ENCODE measurements at places on chromosomes 5 and 9.

DNA sequence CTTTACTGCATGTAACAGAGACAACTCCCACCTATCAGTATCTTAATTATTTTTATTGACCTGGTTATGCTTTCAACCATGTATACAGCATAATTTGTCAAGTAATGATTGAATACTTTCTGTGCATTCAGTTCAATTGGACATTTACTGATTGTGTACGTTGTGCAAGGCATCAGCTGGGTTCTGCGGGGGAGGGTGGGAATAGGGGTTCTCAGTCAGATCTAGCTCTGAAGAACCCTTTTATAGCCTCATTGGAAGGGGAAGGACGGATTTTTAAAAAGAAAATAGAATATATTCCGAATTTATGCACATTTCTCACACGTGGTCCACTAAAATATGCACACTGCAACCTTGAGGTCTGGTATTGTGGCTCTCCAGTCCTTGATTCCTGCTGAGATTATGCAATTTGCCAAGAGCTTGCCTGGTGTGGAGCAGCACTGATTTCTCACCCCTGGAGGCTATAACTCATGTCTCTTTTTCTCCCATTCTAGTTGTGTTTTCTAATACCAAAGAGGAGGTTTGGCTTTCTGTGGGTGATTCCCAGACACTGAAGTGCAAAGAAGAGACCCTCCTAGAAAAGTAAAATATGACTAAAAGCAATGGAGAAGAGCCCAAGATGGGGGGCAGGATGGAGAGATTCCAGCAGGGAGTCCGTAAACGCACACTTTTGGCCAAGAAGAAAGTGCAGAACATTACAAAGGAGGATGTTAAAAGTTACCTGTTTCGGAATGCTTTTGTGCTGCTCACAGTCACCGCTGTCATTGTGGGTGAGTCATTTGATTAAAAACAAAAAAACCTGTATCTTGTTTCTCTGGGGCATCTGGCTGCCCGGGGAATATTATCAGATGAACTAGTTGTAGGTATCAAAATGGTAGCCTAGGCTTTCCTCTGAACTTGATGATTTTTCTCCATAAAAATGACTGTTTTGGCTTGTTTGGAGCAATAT lies 1.7 kb downstream of the SLC1A3 start:
- H3K27ac ChIP-seq = no peak overlapping the region
- no peaks in the 10 kb centered on the region for H3K36me3 ChIP-seq
- H3K27me3 ChIP-seq = no peaks in the 10 kb centered on the region

GRCh38 chr5:8961956-8962355 lies 583.9 kb downstream of the SEMA5A start:
- H3K36me3 ChIP-seq = no peaks in the 10 kb centered on the region
- peaks cover 4% of the 10 kb centered on the region for H3K4me1 ChIP-seq
- no peak overlapping the region for H3K27ac ChIP-seq
- H3K27me3 ChIP-seq = no peaks in the 10 kb centered on the region

DNA sequence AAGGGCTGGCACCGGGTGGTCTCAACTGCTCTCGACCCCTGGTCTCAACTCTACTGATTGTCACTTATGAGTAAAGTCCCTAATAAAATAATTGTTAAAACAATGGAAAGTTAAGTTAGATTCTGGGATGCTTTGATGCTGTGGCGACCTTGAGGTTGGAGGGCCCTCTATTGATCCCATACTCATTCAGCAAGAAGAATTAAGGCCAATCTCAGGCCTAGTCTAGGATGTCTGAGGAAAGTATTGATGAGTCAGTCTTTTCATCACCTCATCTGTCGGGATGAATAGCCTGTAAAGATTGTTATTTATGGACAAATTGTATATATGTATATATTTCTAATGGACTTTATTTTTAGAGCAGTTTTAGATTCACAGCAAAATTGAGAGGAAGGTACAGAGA lies 50.8 kb downstream of the WDR36 start:
- H3K4me1 ChIP-seq = no peaks in the 10 kb centered on the region
- H3K27me3 ChIP-seq = no peaks in the 10 kb centered on the region
- H3K4me3 ChIP-seq = no peak overlapping the region
- H3K36me3 ChIP-seq = no peaks in the 10 kb centered on the region
- DNase-seq = no peak

GRCh38 chr5:59460368-59461153 lies 433.0 kb downstream of the PDE4D start:
- no peaks in the 10 kb centered on the region for H3K27me3 ChIP-seq
- H3K4me1 ChIP-seq = no peaks in the 10 kb centered on the region
- H3K27ac ChIP-seq = no peak overlapping the region
- H3K36me3 ChIP-seq = no peaks in the 10 kb centered on the region

DNA sequence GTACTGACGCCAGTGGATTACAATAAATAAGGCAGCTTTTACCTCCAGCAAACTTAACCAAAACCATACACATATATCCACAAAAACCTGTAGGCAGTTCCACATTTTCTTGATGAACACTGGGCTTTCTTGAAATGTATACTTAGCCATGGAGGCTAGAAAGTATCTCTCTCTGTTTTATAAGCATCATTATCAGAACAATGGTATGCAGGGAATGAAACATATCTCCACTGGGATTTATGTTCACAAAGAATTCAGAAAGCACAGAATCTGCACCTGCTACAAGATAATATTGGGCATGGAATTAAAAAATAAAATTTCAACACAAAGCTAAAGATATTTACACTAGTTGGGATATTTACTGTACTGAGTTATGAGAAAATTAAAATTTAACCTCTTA lies 126.1 kb upstream of the RASA1 start:
- H3K4me3 ChIP-seq = no peak overlapping the region
- H3K36me3 ChIP-seq = no peaks in the 10 kb centered on the region
- no peaks in the 10 kb centered on the region for H3K4me1 ChIP-seq
- DNase-seq = no peak

GRCh38 chr5:106521701-106522100 lies 1149.0 kb downstream of the EFNA5 start:
- no peaks in the 10 kb centered on the region for H3K27me3 ChIP-seq
- no peaks in the 10 kb centered on the region for H3K36me3 ChIP-seq
- no peak for DNase-seq
- H3K27ac ChIP-seq = no peak overlapping the region
- no peak overlapping the region for H3K4me3 ChIP-seq

DNA sequence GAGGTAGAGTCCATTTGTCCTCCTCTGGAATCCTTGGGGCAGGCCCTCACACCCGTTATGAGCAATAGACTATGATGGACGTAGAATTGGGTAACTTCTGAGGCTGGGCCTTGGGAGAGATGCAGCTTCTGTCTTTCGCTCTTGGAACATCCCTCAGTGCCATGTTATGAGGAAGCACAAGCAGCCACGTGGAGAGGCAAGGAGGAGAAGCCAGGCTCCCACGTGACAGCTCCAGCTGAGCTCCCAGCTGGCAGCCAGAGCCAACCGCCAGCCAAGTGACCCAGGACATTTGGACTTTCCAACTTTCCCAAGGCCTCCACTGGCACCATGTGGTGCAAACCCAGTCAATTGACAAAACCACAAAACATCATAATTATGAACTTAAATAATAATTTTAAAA lies 43.0 kb upstream of the BOD1 start:
- no peaks in the 10 kb centered on the region for H3K27me3 ChIP-seq
- H3K4me1 ChIP-seq = peaks cover 6% of the 10 kb centered on the region
- H3K4me3 ChIP-seq = no peak overlapping the region
- H3K36me3 ChIP-seq = no peaks in the 10 kb centered on the region
- DNase-seq = no peak
- H3K27ac ChIP-seq = no peak overlapping the region

- DNase-seq = no peak
- H3K36me3 ChIP-seq = no peaks in the 10 kb centered on the region
- H3K4me1 ChIP-seq = no peaks in the 10 kb centered on the region
- H3K27me3 ChIP-seq = no peaks in the 10 kb centered on the region
Observed at GRCh38 chr9:99197987-99198386, 23.8 kb downstream of the ALG2 start.

- no peaks in the 10 kb centered on the region for H3K4me1 ChIP-seq
- no peaks in the 10 kb centered on the region for H3K27me3 ChIP-seq
- DNase-seq = no peak
- H3K4me3 ChIP-seq = no peak overlapping the region
- no peak overlapping the region for H3K27ac ChIP-seq
Observed at GRCh38 chr9:82558855-82559630, 503.9 kb downstream of the RASEF start.

DNA sequence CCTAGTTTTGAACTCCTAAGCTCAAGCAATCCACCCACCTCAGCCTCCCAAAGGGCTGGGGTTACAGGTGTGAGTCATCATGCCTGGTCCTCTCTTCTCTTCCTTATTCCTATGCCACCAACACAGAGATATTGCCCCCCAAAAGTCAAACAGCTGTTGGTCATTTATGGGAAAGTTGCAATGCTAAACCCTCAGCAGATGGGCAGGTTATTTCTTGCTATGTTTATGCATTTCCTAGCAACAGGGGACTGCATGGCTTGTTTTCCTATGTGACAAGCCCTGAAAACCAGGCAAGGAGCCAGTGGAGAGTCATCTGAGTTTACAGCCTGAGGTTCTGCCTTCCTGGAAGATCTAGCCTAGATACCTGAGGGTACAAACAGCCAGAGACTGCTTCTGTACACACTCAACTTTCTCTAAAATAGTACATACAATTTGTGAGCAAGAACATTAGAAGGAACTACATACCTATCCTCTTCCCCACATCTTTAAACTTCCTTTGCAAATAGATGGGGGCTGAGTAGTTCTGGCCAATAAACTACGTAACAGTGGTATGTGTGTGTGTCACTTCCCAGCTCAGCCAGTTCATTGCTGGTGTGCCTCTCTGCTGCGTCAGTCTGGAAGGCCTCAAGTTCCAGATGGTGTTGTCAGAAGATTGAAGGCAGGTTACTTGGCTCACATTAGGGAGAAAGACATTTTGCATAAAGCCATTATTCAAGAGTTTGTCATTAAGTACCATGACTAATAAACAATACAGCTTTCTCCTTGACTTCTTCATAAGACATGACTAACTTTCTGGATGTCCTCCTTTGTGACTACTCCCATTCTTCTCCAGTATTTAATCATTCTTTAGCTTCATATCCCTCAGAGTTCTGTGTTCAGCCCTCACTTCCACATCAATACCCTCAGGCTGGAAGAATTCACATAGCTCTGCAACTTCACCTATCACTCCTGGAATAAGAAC lies 65.3 kb downstream of the CSNK1A1 start:
- no peak overlapping the region for H3K27ac ChIP-seq
- H3K4me3 ChIP-seq = no peak overlapping the region
- H3K4me1 ChIP-seq = peaks cover 2% of the 10 kb centered on the region
- DNase-seq = no peak
- H3K36me3 ChIP-seq = no peaks in the 10 kb centered on the region
- no peaks in the 10 kb centered on the region for H3K27me3 ChIP-seq

DNA sequence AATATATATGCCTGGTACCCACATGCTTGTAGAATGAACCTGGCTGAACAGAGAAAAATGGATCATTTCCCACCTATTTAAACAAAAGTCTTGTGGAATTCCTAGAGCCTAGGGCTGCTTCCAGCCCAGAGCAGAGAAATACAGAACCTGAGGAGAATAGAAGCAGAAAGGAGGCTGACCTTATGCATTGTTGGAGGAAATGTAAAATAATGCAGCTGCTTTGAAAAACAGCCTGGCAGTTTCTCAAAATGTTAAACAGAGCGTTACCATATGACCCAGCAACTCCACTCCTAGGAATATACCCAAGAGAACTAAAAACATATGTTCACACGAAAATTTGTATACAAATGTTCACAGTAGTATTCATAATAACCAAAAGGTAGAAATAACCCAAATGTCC lies 15.1 kb downstream of the MAPKAP1 start:
- DNase-seq = no peak
- peaks cover 3% of the 10 kb centered on the region for H3K4me1 ChIP-seq
- H3K4me3 ChIP-seq = no peak overlapping the region
- no peak overlapping the region for H3K27ac ChIP-seq
- H3K36me3 ChIP-seq = peaks cover 3% of the 10 kb centered on the region
- H3K27me3 ChIP-seq = no peaks in the 10 kb centered on the region

GRCh38 chr5:20522905-20523482 lies 535.0 kb upstream of the CDH18 start:
- H3K4me1 ChIP-seq = no peaks in the 10 kb centered on the region
- H3K36me3 ChIP-seq = no peaks in the 10 kb centered on the region
- no peak overlapping the region for H3K27ac ChIP-seq
- no peak overlapping the region for H3K4me3 ChIP-seq
- no peak for DNase-seq
- H3K27me3 ChIP-seq = no peaks in the 10 kb centered on the region

- no peak for DNase-seq
- H3K27ac ChIP-seq = no peak overlapping the region
- H3K36me3 ChIP-seq = no peaks in the 10 kb centered on the region
- peaks cover 2% of the 10 kb centered on the region for H3K4me1 ChIP-seq
Observed at GRCh38 chr9:68979538-68980314, 34.2 kb downstream of the PRKACG start.

DNA sequence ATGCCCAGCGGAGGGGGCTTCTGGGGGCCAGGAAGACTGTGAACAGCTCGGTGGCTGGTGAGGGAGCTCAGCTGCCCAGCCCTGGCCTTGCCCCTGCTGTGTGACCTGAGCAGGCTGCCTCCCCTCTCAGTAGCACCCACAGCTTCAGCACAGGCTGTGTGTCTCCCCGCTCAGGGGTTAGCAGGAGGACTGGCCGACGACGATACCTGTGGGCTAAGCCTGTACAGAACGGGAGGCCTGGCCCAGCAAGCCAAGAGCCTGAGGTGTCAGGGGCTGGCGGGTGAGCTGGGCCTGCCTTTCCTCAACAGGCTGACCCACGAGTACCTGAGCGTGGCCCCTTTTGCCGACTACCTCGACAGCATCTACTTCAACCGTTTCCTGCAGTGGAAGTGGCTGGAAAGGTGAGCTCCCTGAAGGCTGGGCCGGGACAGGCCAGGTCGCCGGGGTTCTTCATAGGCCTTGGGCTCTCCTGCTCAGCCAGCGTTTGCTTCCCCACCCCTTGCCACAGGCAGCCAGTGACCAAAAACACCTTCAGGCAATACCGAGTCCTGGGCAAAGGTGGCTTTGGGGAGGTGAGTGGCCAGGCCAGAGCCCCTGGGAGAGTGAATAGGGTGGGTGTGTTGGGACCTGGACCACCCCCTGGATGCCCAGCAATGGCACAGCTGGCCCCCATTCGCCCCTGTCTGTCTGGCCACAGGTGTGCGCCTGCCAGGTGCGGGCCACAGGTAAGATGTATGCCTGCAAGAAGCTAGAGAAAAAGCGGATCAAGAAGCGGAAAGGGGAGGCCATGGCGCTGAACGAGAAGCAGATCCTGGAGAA lies 6.6 kb downstream of the GRK6 start:
- H3K36me3 ChIP-seq = peaks cover 43% of the 10 kb centered on the region
- H3K4me3 ChIP-seq = no peak overlapping the region
- H3K27me3 ChIP-seq = no peaks in the 10 kb centered on the region
- no peak for DNase-seq
- H3K27ac ChIP-seq = no peak overlapping the region
- peaks cover 3% of the 10 kb centered on the region for H3K4me1 ChIP-seq

All from neuronal stem cell (in vitro differentiated cells).